Cortex of kidney (tissue), 1 donor: ENCODE measurements at places on chromosomes 13 and 19.

GRCh38 chr19:39253374-39254149 is 4.9 kb upstream of the IFNL4 start:
- no peak for DNase-seq

GRCh38 chr19:6376512-6377190 is 918 bp upstream of the PSPN start:
- DNase-seq, result no peak

DNA sequence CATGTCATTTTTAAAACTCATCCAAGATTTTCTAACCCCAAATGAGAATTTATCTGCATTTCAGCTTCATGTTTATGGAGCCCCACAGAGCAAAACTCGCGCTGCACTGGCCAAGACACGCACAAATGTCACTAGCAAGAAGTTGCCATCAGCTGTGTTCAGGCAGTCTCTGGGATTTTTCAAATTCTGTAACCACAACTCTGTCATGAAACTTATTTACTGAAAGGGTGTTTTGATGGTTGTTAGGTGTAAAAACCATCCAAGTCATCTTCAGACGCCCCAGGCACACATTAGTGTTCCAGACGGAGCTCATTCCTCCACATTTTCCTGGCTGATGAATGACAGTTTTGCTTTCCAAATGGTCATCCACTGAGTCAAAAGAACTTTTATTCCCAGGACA is 63.4 kb downstream of the SLC7A1 start:
- DNase-seq, result no peak

GRCh38 chr13:51998723-51999509 is 12.3 kb downstream of the ATP7B start:
- DNase-seq, result no peak

DNA sequence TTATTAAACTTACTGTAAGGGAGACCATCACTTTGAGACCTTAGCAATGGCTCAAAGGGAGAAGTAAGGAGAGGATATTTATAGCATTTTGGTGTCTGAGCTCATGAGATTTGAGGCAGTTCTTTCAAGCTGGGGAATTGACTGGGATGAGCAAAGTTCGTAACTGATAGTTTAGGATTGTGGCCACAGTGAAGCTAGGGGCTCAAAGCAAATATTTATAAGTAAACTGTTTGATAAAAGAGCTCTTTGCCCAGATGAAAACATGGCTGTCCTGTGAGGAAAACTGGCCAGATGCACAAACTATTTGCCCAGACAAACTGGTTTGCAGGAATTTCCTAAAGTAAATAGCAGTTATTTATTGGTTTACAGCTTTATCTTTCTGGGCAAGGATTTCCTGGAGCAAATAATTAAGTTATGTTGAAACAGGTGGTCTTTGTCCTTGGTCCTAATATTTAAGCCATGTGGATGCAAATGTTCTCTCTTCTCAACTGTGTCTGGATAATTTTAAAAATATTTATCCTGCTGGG is 59.7 kb upstream of the TMTC4 start:
- DNase-seq, result no peak

GRCh38 chr19:55530996-55531395 is 5.9 kb downstream of the SBK2 start:
- no peak for DNase-seq

DNA sequence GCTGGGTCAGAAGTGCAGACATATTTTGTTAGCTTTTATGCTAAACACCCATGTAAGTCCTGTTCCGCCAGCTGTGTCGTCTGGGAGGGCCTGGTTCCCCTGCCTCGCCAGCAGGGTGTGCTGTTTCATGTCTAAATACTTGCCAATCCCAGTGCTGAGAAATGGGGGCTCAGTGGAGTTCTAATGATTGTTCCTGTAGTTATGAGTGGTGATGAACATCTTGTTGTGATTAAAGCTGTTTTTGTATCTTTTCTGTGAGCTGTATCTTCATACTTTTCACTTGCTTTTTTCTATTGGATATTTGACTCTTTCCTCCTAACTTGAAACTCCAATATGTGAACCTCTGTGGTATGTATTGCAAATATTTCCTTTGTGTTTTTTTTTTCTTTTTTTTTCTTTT is 32.7 kb downstream of the KDM4B start:
- no peak for DNase-seq

DNA sequence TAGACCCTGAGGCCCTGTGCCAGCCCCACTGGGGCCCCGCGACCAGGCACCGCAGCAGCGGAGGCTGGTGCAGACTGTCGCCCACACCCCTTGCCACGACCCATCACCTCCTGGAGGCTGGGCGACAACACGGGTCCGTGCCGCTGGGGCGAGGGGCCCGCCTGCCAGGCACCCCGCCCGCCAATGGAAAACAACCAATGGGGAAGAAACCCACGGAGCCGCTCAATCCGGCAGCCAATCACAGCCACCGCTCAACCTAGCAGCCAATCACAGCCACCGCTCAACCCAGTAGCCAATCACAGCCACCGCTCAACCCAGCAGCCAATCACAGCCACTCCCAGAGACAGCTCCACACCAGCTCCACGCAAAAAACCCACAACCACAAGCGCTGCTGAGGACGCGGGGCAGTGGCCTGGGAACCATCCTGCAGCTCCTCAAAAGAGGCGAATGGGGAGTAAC is 29.7 kb downstream of the GPX4 start:
- no peak for DNase-seq

DNA sequence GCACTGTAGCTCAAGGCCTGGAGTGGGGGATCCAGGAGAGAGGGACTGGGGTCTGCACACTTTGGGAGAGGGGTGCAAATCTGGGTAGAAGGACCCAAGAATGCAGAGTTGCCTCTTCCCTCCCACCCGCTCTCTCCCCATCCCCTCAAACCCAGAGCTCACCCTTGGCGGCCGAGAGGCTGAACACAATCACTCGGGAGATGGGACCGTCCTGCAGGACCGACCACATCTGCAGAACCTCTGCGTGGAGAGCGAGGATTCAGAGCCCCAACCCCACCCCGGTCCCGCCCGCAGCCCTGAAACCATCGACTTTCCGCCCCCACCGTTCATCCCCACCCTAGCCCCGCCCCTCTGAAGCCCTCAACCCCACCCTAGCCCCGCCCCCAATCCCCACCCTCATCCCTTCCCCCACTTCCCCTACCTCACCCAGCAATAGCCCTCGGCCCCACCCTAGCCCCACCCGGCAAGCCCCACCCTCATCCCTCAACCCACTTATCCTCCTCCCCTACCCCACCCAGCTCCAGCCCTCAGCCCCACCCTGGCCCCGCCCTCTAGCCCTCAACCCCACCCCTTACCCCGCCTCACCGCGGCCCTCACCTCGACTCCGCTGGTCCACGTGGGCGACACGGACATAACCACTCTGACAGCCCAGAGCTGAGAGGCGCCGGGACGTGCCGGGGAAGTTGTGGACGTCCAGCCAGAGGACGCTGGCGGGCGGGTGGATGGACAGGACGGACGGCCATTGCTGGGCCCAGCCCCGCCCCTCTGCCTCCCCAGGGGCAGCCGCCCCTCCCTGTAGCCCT is 4.1 kb downstream of the KPTN start:
- no peak for DNase-seq

DNA sequence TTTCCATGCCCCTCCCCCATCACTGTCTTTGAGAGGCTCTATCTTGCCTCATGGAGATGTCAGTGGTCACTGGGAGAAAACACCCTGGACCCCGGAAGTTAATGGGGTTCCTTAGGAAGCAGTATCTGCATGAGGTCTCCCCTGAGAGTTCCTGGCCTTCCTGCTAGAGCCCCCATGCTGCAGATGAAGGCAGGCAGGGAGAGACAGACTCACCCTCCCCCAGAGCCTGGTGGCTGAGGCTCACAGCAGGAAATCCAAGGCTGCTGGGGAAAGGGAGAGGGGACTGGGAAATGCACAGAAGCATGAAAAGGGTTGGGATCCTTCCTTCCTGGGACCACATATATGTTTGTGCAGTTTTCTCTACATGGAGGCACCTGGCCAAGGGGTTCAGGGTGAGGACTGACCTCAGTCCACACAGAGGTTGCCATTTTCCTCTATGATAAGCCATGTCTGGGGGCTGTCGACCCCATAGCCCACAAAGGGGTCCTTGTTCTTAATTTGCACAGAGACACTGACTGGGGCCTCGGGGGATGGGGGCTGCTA is 95.4 kb downstream of the RNASEH2B start:
- no peak for DNase-seq

GRCh38 chr19:48405850-48406249 is 12.4 kb downstream of the GRIN2D start:
- DNase-seq, result no peak
